Caki2 (cell line): ENCODE measurements at places on chromosomes 3 and 15.
A peak's percentile ranks its signal among the peaks of the same experiment; 100 is the strongest.

- DNase-seq, result no peak
Observed at GRCh38 chr3:105767776-105768175, 101.0 kb downstream of the CBLB start.

- DNase-seq, result no peak
Observed at GRCh38 chr3:186839874-186840641, 2.5 kb upstream of the ADIPOQ start.

- DNase-seq, result no peak
Observed at GRCh38 chr15:89358435-89358754, 23.8 kb upstream of the POLG start.

GRCh38 chr15:52295421-52296001 is at the start of gene MYO5C:
Gene MYO5C (minus strand): TSS chr15:52295804. CDS start chr15:52295636, 168 bp downstream.
- peak; percentile 54 for DNase-seq

DNA sequence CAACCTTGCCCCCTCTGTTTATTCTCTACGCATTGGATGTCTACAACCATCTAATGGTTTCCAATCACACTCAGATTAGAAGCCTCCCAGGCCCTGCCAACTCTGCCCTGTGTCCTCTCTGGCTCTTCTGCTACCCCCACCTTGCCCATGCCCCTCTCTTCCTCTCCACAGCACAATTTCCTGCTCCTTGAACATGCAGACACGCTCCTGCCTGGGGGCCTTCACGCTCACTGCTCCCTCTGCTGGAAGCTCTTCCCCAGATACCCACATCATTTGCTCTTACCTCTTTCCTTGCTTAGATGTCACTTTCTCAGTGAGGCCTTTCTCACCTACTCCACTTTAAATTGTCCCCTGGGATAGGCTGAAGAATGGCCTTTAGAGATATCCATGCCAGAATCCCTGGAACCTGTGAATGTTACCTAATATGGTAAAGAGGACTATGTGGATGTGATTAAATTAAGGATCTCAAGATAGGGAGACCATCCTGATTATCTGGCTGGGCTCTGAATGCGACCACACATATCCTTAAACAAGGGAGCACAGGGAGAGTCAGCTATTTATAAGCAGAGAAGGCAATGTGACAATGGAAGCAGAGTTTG is 9.9 kb downstream of the KY start:
- DNase-seq, result peak; percentile 15

DNA sequence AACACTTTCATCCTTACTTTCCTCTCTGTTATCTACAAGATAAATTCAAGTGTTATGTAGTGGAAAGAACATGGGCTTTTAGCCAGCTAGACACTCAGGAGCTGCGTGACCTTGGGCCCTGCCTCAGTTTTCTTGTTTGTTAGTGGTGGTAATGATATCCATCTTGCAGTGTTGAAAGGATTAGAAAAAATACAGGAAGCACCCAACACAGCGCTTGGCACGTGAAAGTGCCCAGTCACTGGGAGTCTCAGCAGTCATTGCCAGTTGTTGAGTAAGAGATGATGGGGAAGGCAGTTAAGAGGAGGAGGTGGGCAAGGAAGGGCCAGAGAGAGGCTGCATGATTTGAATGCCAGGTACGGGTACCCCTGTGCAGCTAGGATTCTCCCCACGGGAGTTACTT is 5.3 kb downstream of the PDIA5 start:
- DNase-seq, result no peak

- DNase-seq, result no peak
Observed at GRCh38 chr3:115281697-115282675, 134.9 kb upstream of the ZBTB20 start.

DNA sequence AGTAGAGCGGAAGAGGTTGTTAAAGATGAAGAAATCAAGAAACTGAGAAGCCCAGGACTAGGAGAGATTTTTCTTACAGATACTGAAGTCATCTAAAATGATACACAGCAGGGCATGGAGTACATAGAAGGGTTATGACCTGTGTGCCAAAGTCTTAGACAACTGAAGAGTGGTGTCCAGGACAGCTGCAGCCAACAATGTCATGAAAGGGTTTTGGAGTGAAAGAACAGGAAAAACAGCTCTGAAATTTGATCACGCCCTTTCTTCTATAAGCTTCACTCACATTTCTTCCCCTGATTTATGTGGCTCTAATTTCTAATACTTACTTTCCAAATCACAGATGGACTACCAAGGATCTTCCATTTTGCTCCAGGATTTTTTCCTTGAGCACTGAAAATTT is 3.0 kb downstream of the CFAP20DC start:
- DNase-seq, result no peak
